H9 (cell line): ENCODE measurements at places on chromosomes 3 and 15. TPM values are rescaled to one million over a fixed set of nuclear protein-coding genes. Genes with fewer than 3 reads are reported as not detected.

Gene AHSG
- 0.13 TPM in 1 of 2 replicates, not detected in the other for total RNA-seq

Gene DCBLD2
- total RNA-seq, result 47.5 and 48.0 TPM in 2 replicates

Gene ABCC5
- total RNA-seq, result 32.5 and 37.6 TPM in 2 replicates

Gene CXCR6
- total RNA-seq, result not detected in 2 replicates

Gene C2CD4A
- not detected in 2 replicates for total RNA-seq

Gene CKMT1A
- 35.5 and 38.4 TPM in 2 replicates for total RNA-seq

Gene RAF1
- total RNA-seq, result 103 and 112 TPM in 2 replicates

Gene ITPKA
- 0.77 and 0.99 TPM in 2 replicates for total RNA-seq

Gene PLA2G4B
- total RNA-seq, result 3.7 and 6.3 TPM in 2 replicates

Gene PLS1
- 20.0 and 20.4 TPM in 2 replicates for total RNA-seq

Gene KCNMB2
- total RNA-seq, result not detected in 2 replicates

Gene RHOV
- total RNA-seq, result 3.9 and 4.3 TPM in 2 replicates

Gene CAMKV
- total RNA-seq, result 50.4 and 54.2 TPM in 2 replicates

Gene ELL3
- 6.4 and 7.2 TPM in 2 replicates for total RNA-seq

Gene PATL2
- total RNA-seq, result 0.46 and 0.55 TPM in 2 replicates

Gene FBLN2
- 9.8 and 11.8 TPM in 2 replicates for total RNA-seq

Gene SCN11A
- total RNA-seq, result 0.17 and 0.20 TPM in 2 replicates

Gene PARP9
- 3.4 and 3.9 TPM in 2 replicates for total RNA-seq

Gene NR1I2
- total RNA-seq, result not detected in 2 replicates

Gene ITIH3
- total RNA-seq, result not detected in 2 replicates

Gene FBXO40
- 0.04 and 0.15 TPM in 2 replicates for total RNA-seq

Gene SEMA3G
- 1.7 and 2.4 TPM in 2 replicates for total RNA-seq

Gene CHRNB4
- total RNA-seq, result 1.9 TPM in 2 replicates
